ENCODE measurements at places on chromosomes 5 and 9.

DNA sequence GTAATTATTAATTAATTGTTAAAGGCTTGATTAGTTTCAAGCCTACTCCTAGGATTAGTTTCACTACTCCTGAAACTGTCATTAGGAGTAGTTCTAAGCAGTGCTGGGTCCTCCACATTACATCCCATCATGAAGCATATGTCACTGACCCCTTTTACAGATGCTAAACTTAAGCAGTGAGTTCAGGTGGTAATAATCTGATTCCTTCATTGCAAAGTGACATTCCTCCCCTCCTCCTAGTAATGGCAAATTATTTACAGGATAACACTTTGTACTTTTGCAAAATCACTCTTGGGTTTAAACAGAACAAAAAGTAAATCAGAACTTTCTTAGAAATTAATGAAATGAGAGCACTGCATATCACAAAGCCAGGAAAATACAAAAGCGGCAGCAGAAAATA, 52.4 kb downstream of the BAAT start:
- DNase-seq = no peak

DNA sequence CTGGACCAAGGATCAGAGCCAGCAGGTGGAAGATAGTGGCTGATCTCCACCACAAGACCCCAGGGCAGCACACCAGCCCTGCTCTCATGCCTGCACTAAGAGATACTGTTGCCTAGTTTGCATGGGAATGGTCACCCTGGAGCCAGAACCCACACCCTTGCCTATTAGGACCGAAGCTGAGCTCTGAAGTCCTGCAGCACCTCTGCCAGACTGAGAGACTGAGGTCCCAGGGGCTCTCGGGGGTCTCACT, 11.3 kb downstream of the ACSL6 start:
- no peak for DNase-seq

DNA sequence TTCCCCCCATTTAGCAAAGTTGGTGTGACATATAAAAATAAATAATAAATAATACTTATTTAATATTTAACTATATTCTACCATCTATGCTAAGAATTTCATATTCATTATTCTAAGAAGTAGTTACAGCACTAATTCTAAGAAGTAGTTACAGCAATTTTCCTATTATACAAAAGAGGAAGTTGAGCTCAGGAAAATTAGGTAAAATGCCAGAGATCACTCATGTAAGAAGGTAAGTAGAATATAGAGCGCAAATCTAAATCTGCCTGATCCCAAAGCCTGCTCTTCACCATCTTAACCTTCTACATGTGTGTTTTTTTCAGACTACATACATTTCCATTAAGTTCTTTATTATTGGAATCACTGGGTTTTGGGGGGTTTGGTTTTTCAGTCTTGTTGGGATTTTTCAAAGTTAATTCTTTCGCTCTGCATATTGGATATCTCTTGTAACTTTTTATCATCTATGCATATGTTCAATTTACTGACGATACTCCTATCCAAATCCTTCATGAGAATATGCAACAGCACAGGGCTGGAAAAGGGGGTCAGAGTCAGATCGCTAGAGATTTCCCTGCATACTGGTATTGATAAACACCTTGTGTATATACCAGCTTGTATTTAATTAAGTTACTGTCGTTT, 852.1 kb downstream of the MAT2B start:
- DNase-seq = no peak

- no peak for DNase-seq
Observed at GRCh38 chr9:31608416-31608815, 776.0 kb upstream of the ACO1 start.

GRCh38 chr9:6415266-6415665, 2.3 kb downstream of the UHRF2 start:
- DNase-seq = no peak

GRCh38 chr5:72569408-72569944, 62.3 kb upstream of the ZNF366 start:
- no peak for DNase-seq

DNA sequence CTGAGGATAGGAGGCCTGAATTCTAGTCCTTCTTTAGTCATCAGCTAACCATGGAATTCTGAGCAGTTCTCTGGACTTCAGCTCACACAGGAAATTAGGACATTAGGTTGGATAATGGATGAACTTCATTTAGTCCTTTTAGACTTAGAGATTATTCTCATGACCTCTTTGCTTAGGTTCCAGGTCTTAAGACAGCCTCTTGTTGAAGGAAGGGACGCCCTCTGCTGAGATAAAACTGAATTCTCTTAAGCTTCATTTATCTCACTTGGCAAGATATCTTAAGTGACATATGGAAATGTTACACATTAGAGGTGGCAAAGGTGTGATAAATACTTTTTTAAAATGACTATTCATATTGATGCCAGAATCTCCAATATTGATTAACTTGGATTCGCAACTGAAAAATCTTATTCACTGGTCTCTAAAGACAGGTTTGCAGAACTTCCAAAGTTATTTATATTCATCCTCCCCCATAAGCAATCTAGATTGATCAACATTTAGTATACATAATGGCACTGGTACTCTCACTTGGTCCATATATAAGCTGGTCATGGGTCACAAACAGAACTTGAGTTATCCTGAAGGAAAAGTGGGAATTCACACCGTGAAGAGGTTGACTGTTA, 16.9 kb upstream of the ZNF366 start:
- no peak for DNase-seq

- no peak for DNase-seq
Observed at GRCh38 chr9:18666348-18666747, 192.4 kb downstream of the ADAMTSL1 start.

DNA sequence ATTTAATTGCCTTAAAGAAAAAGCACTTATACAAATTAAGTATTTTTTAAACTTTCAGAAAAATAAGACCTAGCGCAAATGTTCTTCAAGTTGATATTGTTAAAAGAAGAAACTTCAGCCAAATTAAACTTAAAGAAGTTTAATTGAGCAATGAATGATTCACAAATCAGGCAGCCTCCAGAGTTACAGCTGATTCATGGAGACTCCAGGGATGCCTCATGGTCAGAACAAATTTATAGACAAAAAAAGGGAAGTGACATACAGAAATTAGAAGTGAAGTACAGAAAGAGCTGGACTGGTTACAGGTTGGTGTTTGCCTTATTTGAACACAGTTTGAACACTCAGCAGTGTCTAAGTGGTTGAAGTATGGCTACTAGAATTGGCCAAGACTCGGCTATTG, 60.3 kb downstream of the CDKN2A start:
- no peak for DNase-seq

DNA sequence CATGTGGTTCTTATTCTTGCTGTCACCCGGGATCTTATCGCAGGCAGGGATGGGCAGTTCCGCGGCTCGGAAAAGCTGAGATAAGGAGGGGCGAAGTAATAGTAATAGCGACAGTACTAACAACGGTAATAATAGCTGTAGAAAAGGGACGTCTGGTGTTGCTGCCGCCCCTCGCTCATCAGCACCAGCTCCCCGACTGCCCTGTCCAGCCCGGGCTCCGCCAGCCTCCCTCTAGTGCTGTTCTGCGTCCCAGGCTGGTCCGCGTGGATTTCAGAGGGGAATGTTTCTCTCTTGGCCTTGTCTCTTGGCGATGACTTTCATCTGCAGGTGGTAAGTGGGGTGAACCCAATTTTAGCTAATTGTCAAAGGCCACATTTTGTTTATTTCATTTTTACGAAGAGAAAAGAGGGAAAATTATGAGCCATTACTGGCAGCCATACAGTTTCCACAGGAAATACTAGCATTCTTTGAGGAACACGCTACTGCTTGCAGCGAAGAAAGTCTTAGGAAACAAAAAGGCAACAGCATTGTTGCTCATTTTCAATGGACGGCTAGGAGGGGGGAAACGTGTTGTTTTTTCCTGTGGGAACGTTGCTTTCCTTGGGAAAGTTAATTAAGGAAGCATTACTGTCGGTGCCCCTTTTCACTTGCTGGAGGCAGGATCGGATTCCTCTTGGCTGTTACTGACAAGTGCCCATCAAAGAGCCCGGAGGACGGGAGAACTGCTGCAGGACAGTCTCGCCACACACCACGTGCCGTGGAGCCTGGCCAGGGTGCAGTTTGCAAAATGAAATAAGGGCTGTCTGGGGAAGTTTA, 762 bp downstream of the SNCAIP start:
- no peak for DNase-seq

DNA sequence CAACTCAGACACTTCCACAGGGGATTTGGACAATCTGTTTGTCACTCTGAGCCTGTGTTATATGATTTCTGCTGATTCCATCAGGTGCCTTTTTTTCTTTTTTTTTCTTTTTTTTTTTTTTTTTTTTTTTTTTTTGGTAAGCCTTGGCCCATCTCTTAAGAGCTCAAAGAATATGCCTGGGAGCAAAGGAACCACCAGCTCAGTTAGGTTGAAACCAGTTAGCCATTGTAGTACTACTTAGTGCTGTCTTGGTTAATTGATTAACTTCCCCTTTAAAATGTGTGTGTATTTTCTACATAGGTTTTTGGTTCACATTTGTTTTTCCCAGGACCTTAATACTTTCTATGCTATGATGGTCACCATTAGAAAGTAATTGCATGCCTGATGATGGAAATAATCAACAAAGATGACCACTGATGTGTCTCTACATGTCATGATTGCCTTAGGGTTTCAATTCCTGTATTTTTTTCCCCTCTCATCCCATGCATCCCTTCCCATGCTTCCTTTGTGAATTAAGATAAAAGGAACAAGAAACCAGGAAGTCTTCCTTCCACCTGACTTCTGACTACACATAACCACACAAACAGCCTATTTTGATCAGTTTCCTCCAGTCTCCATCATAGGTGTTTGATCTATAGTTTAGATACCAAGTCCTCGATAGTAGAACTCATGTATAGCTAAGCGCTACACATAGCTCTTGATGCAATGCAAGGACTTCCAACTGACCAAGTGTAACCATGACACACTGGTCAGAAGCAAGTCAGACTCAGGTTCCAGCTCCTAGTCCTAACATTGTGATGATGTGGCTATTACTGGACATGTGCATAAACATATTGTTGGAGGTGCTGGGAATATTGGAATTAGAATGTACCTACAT, 306.1 kb downstream of the EFNA5 start:
- DNase-seq = no peak

DNA sequence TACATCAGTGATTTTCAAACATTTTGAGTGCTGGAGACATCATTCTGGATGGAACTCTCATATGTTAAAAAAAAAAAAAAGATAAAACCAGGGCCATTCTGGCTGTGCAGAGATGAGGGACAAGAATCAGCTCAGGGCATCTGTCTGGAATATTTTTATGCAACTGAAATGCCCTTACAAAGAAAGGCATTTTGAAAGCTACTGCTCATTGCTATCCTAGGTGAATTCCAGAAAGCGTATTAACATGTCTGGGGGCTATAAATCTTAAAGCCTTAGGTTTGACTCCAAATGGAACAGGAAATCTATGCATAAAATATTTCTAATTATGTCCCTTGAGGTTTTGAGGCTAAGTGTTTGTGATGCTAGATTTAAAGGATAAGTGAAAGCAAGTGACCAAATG, 14.9 kb upstream of the PCSK1 start:
- DNase-seq = no peak

DNA sequence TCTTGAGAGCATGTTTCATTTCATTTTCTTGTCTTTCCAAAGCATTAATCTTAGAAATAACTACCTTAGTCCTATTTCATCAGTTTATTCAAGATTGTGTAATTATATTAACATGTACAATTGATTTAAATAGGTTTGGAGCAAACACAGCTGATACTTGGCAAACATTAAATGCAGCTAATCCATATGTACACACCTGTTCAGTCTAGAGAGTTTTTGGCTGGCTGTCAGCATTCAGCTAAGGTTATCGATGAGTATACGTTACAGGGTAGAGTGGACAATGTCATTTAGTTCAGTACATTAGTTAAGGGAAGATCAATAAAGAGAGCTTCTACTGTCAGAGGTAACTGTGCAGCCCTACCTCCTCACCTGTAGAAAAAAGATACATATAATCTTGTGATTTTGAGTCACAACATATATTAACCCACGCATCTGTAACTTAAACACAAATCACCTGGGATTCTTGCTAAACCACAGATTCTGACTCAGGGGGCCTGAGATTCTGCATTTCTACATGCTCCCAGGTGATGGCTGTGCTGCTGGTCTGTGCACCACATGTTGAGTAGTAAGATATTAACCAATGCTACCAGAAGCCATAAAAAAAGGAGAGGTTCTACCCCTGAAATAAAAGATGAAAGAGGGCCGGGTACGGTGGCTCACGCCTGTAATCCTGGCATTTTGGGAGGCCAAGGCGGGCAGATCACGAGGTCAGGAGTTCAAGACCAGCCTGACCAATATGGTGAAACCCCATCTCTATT, 34.1 kb upstream of the PCA3 start:
- no peak for DNase-seq

DNA sequence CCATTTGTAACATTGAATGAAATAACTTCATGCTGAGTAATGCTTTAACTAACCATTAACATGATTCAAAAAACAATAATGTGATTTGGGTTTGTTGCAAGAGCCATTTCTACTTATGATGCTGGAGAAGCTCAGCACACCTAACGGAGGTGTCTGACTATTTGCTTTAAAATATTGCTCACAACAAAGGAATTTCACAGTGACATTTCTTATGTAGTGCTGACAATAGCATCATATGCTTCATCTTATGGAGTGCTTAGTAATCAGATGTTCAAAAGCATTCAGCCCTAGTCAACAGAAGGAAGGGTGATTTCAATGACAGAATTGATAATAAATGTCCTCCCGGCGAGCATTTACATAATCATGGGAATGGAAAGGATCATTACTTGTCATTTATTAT, 1003.3 kb upstream of the COX7C start:
- DNase-seq = no peak

GRCh38 chr5:103929338-103930013, 366.9 kb upstream of the NUDT12 start:
- no peak for DNase-seq

DNA sequence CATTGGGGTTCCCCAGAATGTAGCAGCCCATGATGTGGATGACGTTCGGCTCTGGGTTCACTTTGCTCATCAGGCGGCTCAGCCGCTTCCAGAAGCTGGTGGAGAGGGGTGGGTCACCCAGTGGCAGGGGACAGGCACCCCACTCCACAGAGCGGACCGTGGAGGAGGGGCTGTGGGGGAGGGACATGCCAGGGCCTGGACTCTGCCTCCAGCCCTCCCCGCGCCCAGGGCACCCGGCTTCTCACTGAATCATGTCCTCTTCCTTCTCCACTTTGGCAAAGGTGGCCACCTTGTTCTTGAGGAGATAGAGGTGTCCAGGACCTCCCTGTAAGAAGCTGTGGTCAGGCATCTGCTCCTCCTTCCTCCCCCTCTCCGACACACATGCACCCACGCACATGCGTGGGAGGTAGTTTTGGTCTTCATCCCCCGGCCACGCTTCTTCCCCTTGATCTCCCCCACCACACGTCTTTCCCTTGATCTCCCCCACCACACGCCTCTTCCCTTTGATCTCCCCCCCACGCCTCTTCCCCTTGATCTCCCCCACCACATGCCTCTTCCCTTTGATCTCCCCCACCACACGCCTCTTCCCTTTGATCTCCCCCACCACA, 8.9 kb upstream of the ENTPD8 start:
- no peak for DNase-seq

DNA sequence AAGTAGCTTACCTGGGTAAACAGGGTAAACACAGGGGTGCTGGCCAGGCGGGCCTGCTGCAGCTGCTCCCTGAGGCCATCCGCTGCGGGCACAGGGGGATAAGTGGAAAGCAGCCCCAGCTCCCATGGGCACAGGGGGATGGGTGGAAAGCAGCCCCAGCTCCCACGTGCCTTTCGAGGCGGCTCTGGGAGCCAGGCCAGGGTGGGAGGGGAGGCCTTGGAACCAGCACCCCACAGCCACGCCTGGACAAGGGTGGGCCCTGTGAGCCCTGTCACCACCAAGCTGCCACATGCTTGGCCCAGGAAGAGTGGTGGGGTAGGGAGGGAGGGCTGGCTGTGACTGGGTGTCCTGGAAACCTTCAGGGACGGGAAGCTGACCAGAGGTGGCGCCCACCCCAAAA, 7.8 kb upstream of the CARD9 start:
- no peak for DNase-seq

- no peak for DNase-seq
Observed at GRCh38 chr5:133458435-133458834, 153.9 kb downstream of the FSTL4 start.
